ENCODE measurements at places on chromosomes 12 and 14. TPM values are rescaled to one million over a fixed set of nuclear protein-coding genes. Genes with fewer than 3 reads are reported as not detected.

DNA sequence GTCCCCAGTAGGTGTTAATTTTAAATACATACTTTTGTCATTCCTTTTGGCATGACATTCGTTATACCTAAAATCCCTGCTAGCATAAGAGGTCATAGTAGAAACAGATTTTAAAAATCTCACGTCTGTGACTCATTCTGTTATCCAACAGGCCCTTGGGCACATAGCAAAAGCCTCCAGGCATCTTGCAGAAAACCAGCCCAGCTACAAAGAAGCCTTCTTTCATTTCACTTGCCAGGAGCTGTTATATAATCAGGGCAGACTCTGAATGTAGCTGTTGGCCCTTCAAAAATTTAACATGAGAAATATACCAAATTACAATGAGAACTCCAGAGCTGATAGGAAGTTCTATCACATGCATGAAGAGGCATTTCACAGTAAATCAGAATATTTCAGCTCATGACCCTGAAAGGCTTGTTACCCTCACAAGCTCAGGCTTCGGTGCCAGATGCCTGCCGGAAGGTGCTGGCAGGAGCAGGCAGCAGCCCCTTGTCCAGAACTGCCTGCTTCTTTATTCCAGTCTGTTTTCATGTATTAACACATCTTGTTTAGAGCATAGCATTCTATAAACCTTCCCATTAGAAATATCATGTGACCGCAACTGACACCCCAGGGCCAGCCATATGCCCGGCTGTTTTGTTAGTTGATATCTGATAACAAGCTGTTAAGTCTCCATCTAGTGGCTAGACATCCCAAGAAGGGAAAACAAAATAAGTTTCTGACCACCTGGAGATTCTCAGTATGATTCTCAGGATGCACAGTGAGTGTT is 17.8 kb downstream of the E2F7 start:
- DNase-seq: no peak

GRCh38 chr14:103220134-103220981 is 97.1 kb downstream of the TNFAIP2 start:
- DNase-seq: no peak

FERMT2 gene
- 86.3 TPM for total RNA-seq

COCH gene
- total RNA-seq: 18.8 TPM

DPPA3 gene
- not detected for total RNA-seq

All from kidney epithelial cell (primary cell).